NCI-H1436 (cell line): ENCODE measurements at places on chromosomes 16 and 17.

GRCh38 chr16:28524681-28525171, 14.0 kb downstream of the NUPR1 start:
- no peak for DNase-seq

- DNase-seq: no peak
These were observed 778.6 kb downstream of the KCNJ2 start for GRCh38 chr17:70947636-70948565.

GRCh38 chr17:39536468-39536867, 71.3 kb downstream of the NEUROD2 start:
- no peak for DNase-seq

DNA sequence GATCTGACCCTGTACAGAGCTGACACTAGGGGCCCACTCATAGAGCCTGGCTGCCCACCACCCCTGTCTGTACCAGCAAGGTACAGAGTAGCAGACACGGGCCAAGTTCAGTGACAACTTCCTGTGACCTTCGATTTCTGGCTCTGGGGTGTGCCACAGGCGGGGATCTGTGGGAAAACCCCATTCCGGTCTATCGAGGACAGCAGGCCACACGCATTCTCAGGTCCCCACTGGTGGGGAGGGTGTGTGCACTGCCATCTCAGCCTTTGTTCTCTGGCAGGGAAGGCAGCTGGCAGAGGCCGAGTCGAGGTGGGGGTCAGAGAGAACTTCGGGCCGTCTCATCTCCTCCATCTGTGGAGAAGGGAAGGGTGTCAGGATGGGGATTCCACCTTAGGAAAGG, 10.0 kb downstream of the NLE1 start:
- no peak for DNase-seq

GRCh38 chr16:84254062-84254461, 14.2 kb upstream of the KCNG4 start:
- no peak for DNase-seq

DNA sequence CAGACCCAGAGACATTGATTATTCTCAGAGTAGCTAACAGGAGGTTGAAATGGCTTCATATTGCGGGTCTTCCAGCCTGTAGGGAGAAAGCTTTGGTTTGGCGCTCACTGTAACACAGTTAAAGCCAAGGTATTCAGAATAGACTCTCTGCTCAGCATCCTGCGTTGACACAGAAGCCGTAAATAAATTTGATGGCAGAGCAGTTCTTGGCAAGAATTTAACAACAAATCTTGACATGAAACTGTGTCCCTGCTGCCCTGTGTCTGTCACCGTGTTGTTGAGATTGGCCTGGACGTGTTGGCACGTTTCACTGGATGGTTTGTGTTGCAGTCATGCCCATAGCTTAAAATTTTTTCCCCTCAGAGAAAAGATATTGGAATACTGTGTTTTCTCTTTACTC, 359.6 kb downstream of the SNX29 start:
- no peak for DNase-seq

DNA sequence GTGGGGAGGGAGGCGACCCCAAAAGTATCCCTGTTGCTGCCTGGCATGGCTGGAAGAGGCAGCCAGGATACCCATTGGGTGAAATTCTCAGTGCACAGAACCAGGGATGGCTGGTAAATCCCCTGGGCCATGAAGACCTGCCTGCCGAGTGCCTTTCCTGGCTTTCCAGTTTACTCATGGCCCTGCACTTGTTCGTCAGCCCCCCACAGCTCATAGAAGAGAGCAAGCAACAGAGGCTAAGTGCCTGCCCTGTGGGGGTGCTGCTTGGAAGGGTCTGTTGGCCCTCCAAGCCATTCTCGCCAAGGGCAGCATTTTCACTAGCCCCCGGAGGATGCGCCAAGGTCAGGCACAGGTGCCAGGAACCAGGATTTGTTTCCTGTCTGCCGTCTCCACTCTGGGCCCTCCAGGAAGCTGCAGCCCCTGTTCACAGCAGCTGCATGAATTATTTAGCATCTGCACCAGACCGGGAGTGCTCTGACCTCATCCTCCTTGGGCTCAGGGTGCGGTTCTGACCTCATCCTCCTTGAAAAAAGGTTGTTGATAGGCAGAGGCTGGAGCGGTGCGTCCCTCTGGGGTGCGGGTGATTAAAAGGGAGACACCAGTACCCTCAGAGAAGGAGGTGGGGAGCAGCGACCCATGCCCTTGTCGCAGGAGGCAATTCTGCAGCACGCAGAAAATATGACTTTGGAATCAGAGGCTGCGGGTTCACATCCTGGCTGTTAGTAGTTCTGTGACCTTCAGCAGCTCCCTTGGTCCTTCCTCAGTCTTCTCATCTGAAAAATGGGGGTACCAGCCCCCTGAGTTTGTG, 14.2 kb upstream of the CD300A start:
- no peak for DNase-seq
